ENCODE measurements at places on chromosomes 13 and 19. TPM values are rescaled to one million over a fixed set of nuclear protein-coding genes. Genes with fewer than 3 reads are reported as not detected.

KIR2DL1 gene
- total RNA-seq: not detected

ZNF577 gene
- total RNA-seq: 27.5 TPM

CRX gene
- not detected for total RNA-seq

C19orf85 gene
- not detected for total RNA-seq

LILRB2 gene
- total RNA-seq: not detected

HIPK4 gene
- 0.11 TPM for total RNA-seq

RXFP2 gene
- total RNA-seq: not detected

ZNF541 gene
- total RNA-seq: not detected

PEG3 gene
- not detected for total RNA-seq

ANKRD24 gene
- 1.6 TPM for total RNA-seq

DNA sequence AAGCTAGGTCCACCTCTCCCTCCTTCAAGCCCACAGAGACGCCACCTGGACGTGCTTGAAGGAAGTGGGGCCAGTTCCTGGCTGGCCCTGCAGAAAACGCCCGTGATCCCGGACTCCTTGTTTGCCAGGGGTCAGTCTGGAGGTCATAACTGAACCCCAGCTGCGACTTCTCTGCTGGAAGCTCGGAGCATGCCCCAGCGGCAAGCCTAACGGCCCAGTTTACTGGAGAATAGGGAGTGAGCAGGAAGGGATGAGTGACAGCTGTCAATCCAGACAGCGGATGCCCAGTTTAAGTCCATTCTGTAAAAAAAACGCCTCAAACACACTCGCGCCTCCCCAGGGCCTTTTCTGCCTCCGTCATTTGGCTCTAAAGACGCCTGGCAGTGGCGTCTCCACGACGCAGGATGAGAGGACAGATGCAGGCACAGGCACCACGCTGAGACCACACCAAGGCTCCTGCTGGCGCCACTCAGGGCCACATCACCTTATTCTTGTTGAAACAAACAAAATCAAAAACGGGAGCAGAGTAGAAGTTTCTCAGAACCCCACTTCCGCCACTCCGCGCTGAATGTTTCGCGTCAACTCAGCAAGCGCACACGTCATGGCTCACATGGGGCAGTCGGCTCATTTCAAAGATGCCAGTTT, 57.6 kb downstream of the RASA3 start:
- no peak for DNase-seq

DNA sequence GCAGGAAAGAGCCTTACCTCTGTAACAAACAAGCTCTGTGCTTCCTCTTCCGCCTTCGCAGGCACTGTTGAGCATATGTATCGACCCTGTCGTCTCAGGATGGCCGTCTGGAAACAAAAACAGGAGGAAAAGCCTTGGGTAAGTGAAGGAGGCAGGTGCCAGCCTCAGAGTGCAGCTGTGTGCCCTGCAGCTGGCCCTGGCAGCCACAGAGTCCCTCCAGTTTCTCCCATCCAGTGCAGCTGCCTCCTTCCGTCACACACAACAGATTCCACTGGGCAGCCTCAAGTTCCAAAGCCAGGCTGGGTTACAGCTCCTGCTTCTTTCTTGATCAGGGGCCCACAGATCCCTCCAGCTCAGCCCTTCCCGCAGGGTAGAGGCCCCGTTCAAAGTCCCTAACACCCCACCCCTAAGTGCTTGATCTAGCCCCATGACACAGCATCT, 47.7 kb downstream of the DOCK9 start:
- no peak for DNase-seq

DNA sequence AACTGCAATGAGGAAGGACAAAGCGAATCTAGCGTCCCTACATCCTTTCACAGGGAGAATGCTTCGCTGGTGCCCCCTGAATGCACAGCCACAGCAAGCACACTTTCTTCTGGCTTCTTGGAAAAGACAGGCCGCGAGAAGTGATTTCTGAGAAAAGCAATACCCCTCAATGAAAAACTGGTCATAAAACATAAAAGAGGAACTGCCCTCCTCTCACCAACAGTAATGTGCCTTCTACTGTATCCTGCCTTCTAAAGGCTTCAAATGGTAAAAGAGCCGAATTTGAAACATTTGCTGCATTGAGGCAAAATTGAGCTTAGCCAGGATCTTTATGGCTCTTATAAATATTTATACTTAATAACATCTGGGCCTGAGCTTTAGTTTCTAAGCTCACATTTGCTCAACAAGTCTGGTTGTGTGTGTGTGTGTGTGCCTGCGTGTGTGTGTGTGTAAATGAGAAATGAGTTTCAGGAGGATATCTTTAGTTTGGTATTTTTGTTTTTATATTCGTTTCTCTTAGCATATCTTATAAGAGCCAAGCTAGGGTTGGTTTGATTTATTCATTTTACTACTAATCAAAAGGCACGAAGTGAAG, 246.1 kb upstream of the MAB21L1 start:
- no peak for DNase-seq

- no peak for DNase-seq
These were observed 4.0 kb upstream of the ZNF701 start for GRCh38 chr19:52566121-52566520.

DNA sequence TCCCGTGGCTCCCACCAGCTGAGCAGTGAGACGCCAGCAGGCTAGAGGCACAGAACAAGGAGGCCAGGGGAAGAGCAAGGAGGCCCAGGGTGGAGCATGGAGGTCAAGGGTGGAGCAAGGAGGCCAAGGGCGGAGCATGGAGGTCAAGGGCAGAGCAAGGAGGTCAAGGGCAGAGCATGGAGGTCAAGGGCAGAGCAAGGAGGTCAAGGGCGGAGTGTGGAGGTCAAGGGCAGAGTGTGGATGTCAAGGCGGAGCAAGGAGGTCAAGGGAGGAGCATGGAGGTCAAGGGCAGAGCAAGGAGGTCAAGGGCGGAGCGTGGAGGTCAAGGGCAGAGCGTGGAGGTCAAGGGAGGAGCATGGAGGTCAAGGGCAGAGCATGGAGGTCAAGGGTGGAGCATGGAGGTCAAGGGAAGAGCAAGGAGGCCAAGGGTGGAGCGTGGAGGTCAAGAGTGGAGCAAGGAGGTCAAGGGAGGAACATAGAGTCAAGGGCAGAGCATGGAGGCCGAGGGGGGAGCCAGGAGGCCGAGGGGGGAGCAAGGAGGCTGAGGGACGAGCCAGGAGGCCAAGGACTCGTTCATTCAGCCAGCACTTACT, 27.7 kb downstream of the DPF1 start:
- DNase-seq: no peak

DNA sequence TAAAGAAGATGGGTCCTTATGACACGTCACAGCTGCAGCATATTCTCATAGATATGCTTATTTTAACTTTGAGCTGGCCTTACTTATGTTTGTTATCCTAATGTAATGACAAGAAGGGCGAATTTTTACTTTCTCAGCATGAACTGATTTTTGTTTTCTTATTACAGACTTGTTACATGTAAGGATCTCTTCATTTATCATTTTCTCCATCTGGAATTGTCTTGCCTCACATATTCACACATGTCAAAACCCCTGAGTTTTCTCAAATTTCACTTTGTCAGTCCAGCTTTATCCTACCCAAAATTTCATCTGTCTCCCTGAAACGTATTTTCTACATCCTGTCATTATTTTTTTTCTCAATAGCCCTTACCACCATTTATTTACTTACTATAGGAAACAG, 1774.0 kb upstream of the PRR20A start:
- DNase-seq: no peak

- no peak for DNase-seq
These were observed 59.0 kb upstream of the FARP1 start for GRCh38 chr13:98083936-98084335.

DNA sequence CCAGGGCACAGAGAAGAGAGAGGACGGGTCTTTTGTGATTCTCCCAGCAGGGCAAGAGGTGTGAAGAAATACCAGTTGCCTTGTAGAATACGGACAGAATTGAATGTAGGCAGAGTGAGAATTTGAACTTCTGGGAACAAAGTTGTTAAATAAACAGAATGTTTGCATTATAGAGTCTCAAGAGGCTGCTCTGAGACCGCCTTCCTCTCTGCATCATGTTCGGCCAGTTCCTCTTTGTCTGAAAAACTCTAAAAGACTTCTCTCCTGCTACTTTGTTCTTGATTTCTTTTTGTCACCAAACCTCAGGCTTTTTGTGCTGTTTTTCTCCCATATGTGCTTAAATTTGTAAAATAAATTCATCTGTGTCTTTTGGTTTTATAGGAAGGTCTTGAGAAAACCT, 256.4 kb downstream of the DLEU7 start:
- no peak for DNase-seq

GRCh38 chr19:3801412-3802096, 15.4 kb upstream of the MATK start:
- no peak for DNase-seq

GRCh38 chr19:39030854-39031367, 1.4 kb downstream of the FBXO27 start:
- no peak for DNase-seq

- DNase-seq: no peak
These were observed 229.7 kb downstream of the KCTD12 start for GRCh38 chr13:76656500-76656899.

- peak; percentile 89 for DNase-seq
These were observed at the start of gene SPATA13 for GRCh38 chr13:24160458-24161009. Gene SPATA13, plus strand, starts transcription at chr13:24160720. Its CDS starts 62,210 bp downstream, at chr13:24222930.

GRCh38 chr13:42625611-42626010, 51.7 kb downstream of the TNFSF11 start:
- DNase-seq: no peak

GRCh38 chr13:114155926-114156883, 22.9 kb upstream of the CFAP97D2 start:
- no peak for DNase-seq

GRCh38 chr19:36528921-36529518, 949 bp upstream of the ZNF260 start:
- DNase-seq: no peak

DNA sequence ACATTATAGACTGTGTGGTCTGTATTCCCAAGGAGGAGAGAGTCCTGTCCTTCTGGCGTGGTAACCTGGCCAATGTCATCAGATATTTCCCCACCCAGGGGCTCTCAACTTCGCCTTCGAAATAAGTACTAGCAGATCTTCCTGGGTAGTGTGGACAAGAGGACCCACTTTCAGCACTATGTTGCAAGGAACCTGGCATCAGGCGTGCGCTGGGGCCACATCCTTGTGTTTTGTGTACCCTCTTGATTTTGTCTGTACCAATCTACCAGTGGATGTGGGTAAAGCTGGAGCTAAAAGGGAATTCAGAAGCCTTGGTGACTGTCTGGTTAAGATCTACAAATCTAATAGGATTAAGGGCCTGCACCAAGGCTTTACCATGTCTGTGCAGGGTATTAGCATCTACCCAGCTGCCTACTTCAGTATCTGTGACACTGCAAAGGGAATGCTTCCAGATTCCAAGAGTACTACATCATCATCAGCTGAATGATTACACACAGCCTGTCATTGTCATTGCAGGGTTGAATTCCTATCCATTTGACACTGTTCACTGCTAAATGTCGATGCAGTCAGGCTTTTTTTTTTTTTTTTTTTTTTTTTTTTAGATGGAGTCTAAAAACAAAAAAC, 148.0 kb downstream of the PRR20E start:
- no peak for DNase-seq

DNA sequence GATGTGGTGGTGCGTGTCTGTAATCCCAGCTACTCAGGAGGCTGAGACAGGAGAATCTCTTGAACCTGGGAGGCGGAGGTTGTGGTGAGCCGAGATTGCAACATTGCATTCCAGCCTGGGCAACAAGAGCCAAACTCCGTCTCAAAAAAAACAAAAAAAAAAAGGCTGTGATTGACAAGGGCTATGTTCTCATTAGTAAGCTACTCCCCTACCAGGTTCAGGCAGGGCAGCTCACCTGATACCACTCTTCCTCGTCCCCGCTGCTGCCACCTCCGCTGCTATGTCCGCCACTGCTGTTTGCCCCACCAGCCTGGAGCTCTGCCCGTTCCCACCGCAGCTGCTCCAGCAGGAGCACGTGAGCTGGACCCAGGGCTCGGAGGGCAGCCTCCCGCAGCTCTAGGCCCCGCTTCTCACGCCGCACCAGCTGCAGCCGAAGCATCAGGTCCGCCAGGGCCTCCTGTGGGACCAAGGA, 9.4 kb downstream of the USHBP1 start:
- no peak for DNase-seq

GRCh38 chr13:77356155-77356554, 29.3 kb upstream of the MYCBP2 start:
- no peak for DNase-seq

- DNase-seq: no peak
These were observed 183.0 kb downstream of the KCTD12 start for GRCh38 chr13:76703216-76703615.

GRCh38 chr13:80840316-80840976, 499.5 kb upstream of the SPRY2 start:
- DNase-seq: no peak

DNA sequence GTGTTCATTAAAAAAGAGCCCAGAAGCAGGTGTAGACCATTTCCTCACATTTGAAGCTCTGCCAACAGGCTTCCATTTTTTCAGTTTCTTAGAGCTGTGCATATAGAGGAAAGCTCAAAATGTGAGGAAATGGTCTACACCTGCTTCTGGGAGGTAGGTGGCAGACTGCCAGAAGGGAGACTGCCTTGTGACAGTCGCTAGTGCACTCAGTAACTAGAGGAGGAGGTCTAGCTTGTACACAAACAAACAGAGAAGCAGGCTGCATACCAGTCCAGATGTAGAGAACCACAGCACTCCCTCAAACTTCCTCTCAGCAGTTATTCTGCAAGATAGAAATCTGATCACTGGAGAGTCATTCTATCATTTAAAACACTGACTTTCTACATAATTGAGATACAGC, 800.2 kb downstream of the EFNB2 start:
- DNase-seq: no peak

- no peak for DNase-seq
These were observed 5.4 kb upstream of the ZNF491 start for GRCh38 chr19:11792942-11793341.

DNA sequence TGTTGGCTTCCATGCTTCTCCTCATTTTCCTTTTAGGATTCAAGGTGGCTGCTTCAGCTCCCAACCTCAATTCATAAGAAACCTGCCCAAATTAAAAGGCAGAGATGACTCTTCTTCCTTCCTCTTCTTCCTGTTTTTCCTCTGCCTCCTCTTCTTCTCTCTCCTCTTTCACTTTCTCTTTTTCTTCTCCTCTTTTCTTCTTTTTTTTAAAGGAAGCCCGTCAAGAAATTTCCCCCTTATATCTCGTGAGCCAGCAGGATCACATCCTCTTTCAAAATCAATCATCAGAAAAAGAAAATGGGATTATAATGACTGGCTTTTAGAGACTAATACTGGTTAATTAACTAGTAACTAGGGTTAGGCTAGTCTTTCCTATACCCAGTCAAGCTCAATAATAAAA, 220.3 kb downstream of the NBEA start:
- DNase-seq: no peak

GRCh38 chr13:111314852-111315251, 5.6 kb upstream of the TEX29 start:
- no peak for DNase-seq

DNA sequence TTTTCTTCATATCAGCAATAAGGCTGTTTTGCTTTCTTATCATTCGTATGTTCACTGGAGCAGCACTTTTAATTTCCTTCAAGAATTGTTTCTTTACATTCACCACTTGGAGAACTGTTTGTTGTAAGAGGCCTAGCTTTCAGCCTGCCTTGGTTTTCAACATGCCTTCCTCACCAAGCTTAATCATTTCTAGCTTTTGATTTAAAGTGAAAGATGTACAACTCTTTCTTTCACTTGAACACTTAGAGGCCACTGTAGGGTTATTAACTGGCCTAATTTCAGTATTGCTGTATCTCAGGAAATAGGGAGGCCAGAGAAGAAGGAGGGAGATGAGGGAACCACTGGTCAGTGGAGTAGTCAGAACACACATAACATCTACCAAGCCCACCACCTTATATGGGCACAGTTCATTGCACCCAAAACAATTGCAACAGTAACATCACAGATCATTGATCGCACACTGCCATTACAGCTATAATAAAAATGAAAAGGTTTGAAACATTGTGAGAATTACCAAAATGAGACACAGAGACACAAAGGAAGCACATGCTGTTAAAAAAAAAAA, 181.4 kb upstream of the TUBA3C start:
- DNase-seq: no peak

Data from progenitor cell of endocrine pancreas (in vitro differentiated cells).